ENCODE measurements at places on chromosomes 5 and 9.

GRCh38 chr9:137308057-137308619 lies 6.1 kb upstream of the NRARP start:
- no peak for DNase-seq

GRCh38 chr5:162274679-162275078 lies 207.1 kb downstream of the GABRG2 start:
- no peak for DNase-seq

DNA sequence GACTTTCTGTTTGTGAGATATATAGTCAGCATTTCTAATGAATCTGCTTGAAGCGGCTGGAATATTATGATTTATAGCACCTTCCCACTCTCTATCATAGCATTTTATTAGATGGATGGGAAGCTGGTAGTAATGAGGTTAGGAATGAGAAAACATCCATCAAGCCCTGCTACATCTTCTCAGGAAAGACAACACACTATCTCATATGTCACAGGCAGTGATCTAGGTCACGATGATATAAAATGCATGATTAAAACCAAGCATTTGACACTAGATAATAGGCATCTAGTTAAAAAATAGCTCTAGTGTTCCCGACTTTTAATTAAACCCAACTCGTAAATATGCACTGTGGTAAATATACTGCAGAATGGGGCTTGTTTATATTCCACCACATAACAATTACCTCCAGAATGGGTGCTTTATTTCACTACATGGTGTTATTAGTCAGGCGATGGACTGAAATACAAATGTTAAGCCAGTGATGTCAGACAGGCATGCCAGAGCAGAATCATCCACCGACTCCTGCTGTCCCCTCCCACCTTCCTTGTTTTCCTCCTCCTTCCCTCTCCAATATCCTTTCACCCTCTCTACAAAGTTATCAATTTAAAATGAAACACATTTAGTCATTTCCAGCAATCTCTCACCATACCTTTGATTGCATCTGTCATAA lies 286.8 kb downstream of the SPATA31D1 start:
- no peak for DNase-seq

DNA sequence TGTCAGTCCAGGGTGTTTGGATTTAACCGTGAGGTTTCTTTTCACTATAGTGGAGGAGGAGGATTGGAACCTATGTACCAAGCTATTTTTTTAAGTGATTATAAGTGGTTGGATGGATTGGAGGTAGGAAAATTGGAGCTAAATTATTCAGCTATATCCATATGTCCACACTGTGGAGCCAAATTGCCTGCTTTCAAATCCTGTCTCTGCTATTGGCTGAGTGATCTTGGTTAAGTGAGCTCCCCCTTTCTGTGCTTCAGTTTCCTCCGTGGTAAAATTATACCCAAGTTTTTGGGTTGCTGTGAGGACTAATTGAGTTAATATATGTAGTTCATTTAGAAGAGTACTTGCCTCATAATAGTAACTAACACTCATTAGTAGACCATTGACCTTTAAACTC lies 2.5 kb downstream of the CENPP start:
- DNase-seq: peak; percentile 16

DNA sequence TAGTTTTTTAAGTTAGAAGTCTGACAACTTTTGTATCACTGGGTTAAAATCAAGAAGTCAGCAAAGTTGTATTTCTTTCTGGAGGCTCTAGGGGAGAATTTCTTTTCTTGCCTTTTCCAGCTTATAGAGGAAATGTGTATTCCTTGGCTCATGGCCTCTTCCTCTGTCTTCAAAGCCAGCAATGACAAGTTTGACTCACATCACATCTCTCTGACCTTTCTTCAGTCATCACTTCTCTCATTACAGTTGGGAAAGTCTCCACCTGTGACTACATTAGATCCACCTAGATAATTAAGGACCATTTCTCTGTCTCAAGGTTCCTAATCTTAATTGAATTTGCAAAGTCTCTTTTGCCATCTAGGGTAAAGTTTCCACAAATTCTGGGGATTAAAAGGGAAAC lies 339.9 kb downstream of the TENT4A start:
- no peak for DNase-seq

DNA sequence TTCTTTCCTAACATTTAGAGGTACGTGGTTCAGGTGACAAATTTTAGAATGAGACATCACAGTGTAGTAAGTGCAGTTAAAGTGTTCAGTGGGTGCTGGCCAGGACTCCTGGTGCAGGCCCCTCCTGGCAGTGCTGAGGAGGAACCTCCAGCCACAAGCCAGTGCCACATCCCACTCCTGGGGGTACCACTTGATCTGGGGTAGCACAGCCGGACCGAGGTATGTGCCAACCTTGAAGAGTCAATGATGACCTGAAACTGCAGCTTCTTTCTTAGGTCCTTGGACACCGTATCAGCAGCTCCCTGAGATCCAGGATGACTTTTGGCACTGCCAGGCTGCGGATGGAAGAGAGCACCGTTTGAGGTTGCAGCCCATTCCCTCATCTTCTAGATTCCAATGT lies 310.4 kb upstream of the IRX4 start:
- no peak for DNase-seq

- peak; percentile 61 for DNase-seq
Measured at GRCh38 chr9:129027685-129028191, 393 bp downstream of the SH3GLB2 start.

GRCh38 chr9:3497857-3498256 lies 27.9 kb downstream of the RFX3 start:
- no peak for DNase-seq

All from activated CD4-positive, alpha-beta T cell treated with anti-CD3 and anti-CD28 coated beads, Interleukin-2, amount 50 U/mL, for 16 hours (primary cell).